ENCODE measurements at places on chromosomes 2 and 18.

DNA sequence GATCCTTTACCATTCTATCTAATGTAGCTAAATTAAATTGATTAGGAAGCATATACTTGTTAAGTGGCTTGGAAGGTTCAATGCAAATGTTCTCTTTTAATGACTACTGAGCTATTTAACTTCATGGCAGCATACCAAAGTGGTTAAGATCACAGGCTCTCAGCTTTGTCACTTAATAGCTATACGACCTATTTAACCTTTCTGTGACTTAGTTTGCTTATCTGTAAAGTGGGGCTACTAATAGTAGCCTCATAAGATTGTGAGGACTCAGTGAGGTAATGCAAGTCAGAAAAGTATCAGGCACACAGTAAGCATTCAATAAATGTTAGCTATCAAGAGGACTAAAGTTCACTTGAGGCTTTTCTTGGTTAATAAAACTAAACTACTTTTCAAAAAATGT is 4.3 kb downstream of the CKAP2L start:
- no peak for DNase-seq

DNA sequence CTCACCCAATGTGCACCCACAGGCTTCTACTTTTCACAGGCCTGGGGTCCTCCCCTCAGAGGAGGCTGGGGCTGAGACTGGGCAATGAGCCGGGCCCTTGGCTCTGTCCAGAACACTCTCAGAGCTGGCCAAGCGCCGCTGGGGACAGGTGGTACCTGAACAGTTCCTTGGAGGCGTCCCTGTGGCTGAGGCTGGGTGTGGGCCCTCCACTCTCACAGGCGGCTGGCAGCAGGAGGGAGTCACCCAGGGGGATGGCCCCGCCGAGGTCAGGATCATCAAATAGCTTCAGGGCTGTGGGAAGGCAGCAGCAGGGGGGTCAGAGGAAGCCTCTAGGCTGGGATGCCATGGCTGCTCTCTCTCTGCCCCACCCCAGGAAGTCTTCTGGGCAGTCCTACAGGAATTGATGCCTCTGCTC is 27.1 kb downstream of the HS1BP3 start:
- DNase-seq, result no peak

DNA sequence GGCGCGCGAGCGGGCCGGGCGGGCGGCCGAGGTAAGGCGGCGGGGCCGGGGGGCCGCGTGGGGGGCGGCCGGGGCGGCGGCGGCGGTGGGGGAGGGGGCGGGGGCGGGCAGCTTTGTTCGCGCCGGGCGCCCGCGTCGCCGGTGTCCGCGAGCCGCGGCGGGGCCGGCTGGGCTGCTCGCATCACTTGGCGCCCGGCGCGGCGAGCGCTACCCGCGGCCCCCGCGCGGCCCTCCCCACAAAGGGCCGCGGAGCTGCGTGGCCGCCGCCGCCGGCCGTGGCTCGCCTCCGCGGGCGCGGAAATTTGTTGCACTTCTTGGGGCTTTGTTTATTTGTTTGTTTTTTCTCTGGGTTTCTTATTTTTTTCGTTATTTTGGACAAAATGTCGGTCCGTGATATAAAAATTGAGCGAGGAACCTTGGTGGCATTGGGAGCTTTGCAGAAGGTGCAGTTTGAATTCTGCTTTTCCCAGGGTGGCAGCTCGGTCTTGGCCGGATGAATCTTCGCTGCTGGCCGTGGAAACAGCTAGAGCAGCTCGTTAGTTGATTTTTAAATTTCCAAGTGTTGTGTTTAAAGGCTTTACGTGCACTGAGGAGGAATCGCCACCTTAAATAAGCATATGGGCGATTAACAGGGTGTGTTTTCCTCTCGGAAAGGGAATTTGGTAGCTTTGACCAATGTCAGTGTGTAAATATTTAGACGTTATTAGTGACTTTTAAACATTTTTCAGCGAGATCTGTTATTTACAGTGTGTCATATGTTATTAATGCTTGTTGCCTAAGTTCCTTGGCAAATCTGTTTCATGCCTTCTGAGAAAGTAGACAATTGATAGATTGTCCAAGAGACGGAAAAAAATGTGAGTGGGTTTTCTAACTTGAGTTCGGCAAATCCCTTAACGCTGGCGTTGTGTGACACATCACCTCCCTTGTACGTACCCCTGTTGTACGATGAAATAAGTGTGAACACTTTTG is 822 bp downstream of the UBE2E3 start:
- no peak for DNase-seq

DNA sequence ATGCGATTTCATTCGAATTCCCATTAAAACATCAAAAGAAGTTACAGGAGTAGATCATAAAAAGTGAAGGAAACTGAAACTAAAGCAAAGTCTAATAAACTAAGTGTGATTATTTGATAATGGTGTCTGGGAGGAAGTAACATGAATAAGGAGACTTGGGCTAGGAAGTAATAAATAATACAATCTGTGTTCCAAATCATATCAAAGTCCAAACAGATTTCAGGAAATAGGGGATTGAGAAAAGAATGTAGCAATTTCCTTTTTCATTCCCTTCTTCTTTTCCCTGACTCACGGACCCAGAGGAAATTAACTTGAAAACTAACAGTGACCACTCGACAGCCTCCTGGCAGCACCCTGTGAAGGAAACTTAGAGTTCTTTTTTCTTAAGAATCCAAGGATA is 758.4 kb upstream of the GCFC2 start:
- DNase-seq, result no peak

DNA sequence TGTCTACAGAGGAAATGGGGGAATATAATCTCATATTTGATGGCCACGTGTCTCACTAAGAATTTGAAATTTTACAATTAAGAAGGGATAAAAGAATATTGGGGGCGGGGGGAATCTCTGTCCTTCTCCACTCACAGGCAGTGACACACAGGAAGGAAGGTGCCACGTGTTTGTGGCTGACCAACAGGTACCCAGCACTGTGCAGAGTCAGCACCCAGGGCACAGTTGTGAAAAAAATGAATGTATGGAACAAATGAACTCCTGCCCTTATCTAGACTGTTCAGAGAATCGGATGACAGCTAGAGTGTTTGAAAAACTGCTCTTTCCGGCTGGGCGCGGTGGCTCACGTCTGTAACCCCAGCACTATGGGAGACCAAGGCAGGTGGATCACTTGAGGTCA is 317.0 kb upstream of the MYT1L start:
- DNase-seq, result no peak

GRCh38 chr2:202636213-202636513 is 1.4 kb downstream of the FAM117B start:
- DNase-seq, result no peak
